ENCODE measurements at places on chromosomes 7 and 10. TPM values are rescaled to one million over a fixed set of nuclear protein-coding genes. Genes with fewer than 3 reads are reported as not detected.

GRCh38 chr10:35004651-35005050, 85.5 kb downstream of the CUL2 start:
- DNase-seq, result no peak

- DNase-seq, result no peak
Observed at GRCh38 chr10:36026656-36027390, 384.7 kb upstream of the FZD8 start.

GRCh38 chr10:103653581-103654037, 160.1 kb downstream of the NEURL1 start:
- no peak for DNase-seq

GRCh38 chr7:2884161-2884560, 40.1 kb upstream of the GNA12 start:
- no peak for DNase-seq

- no peak for DNase-seq
Observed at GRCh38 chr10:133180965-133181639, 21.1 kb downstream of the KNDC1 start.

DNA sequence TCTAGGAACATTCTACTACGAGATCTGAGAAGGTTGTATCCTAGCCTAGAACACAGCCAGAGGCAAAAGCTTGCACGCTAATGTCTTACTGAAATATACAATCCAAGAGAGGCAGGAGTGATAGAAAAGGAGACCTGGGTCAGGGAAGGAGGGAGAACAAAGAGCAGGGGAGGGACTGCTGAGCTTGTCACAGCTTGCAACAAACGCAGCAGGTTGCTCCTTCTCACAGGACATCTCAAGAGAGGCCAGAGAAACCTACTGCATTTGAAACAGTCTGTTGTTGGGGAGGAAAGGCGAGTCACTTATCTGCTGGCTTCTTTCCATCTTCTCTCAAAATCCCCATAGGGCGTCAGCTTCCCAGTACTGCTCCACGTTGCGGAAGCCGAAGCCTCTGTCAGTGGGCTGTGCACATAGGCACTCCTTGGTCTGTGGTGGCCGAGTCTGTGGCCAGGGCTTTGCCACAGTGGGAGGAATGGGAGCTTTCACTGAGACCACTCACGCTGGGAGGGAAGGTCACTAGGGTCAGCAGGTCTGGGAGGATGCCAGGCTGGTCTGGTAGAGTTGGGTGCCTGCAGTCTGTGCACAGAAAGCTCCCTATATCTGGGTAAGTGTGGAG, 25.8 kb upstream of the GPNMB start:
- DNase-seq, result no peak

The CSGALNACT2 gene
- total RNA-seq, result 15.4 TPM
